CD8-positive, alpha-beta T cell (primary cell): ENCODE measurements at places on chromosomes 7 and 10.
A peak's percentile ranks its signal among the peaks of the same experiment; 100 is the strongest.

- no peak for DNase-seq
These were observed 56.4 kb downstream of the ETV1 start for GRCh38 chr7:13933091-13933490.

DNA sequence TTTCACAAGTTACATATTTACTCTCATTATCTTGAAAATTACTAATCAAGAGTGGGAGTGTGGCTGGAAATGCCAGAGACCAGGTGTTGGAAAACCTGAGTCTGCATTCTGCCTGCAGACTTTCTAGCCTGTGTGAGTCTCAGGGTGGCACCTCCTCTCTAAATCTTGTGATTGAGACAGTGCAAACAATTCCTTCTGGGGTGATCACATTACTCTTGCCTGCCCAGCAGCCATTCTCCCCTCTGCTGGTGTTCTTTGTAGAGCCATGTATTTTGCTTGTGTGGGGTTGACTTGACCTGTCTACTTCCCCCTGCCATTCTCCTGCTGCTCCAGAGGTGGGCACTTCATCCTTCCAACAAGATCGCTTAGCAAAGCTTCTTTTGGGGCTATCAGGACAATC is 101.1 kb downstream of the RAPGEF5 start:
- no peak for DNase-seq

GRCh38 chr7:43038254-43038653 is 74.2 kb upstream of the HECW1 start:
- DNase-seq, result no peak

GRCh38 chr7:23531050-23531793 is 559 bp downstream of the TRA2A start:
- DNase-seq, result peak; percentile 49

DNA sequence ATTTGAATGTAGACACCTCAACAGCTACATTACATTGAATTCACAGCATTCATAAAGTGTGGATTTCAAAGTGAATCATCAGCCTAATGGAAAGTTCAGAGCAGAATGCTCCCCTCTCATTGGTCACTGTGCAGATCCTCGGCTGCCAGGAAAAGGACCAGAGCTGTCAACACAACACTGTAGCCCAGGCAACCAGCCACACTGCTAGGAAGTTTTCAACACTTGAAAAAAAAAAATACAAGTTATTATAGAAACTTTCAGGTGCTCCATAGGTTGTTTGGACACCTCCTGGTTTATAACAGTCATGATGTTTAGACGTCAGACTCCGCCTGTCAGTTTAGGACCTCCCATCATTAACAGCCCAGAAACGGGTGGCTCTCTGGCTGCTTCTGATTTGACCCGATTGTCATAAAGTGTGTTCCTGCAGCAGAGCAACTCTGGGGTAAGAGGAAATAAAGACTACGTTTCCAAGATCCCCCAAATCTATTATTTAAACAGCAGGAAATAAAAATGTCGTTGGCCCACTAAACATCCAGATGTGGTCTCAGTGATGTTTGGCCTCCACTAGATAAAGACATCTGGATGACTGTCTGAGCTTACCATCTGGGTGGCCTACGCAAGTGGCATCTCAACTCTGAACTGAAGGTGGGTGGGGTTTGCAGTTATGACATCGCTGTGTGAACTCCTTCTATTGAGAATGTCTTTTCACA is 117.4 kb downstream of the CABCOCO1 start:
- DNase-seq, result no peak

GRCh38 chr7:116195451-116195850 is 14.9 kb upstream of the TES start:
- DNase-seq, result no peak

DNA sequence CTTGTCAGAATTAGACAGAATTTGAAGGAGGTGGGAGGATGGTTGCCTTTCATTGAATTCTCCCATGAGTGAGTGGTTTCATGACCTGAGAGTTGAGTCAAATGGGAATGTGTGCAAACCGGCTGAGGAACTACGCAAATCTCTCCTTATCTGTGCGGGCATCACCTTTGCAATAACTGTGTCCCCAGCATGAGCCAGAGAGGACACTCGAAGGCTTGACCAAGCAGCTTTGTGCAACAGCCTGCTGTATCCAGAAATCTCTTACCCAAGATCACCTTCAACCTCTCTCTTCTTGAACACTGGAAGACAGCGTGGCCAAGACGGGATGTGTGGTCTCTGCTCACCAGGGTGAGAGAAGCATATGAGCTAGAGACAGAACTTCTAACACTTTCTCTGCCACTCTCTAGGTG is 93.8 kb upstream of the IKZF1 start:
- DNase-seq, result no peak

- DNase-seq, result no peak
These were observed 233.8 kb downstream of the PRKG1 start for GRCh38 chr10:51308116-51308515.

DNA sequence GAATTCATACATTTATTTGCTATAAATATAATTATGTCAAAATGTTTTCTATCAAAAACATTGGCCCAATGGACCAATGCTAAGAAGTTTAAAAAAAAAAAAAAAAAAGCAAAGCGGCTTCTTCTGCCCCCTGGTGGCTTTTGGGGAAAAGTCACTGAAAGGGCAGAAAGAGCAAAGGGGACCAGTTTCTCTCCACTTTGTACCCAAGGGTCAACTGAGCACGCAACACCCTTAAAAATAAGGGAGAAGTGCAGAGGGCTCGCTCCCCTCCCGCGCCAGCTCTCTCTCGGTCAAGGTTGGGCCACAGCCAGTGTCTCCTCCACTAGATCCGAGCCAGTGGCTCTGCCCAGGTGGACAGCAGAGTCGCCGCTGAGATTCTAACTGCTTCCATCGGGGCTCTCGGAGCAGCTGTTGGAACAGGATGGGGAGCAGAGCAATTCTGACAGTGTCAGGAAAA is 136.4 kb upstream of the FGFR2 start:
- DNase-seq, result peak; percentile 26

GRCh38 chr10:87771871-87772500 is 46.0 kb downstream of the ATAD1 start:
- DNase-seq, result no peak

DNA sequence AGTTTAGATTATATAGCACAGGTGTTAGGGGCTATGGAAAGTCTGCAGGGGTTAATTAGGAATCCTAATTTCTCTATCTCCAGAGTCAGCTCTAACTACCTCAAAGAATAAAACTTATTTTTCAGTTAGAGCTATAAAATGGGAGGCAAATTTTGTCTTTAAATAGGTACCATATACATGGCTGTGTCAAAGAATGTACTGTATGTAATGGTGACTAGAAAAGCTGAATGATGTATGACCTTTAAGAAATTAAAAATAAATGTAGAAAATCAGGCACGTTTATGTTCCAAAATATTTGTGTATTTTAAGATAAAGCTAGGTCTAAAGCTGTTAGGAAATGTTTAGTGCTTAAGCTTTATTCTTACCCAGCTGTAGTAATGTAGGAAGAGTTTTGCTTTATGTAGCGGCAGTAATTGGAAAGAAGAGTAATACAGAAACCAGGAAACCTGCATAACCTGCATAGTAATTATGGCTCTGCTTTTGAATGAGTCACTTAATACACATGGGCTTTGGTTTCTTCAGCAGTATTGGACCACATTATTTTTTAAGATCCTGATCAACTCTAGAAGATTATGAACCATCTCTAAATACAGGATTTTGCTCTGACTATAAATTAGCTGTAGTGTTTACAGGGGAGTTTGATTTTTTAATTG is 85.0 kb downstream of the KMT2E start:
- no peak for DNase-seq

DNA sequence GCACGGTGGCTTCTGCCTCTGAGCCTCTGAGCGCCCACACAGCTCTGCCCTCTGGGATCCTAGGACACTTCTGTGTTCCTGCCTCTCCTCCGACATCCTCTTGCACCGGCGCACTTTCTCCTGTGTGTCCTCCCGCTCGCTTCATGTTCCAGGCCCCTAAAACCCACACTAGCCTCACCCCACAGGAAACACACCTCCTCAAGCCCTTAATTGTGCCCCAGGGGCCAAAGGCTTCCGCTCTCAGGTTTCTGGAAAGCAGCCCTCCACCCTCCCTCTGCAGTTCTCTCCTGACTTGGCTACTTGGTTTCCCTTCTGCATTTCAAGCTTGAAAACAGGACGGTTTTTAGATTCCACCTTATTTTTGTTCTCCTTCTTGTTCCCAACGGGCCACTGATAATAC is 7.3 kb downstream of the GFRA1 start:
- no peak for DNase-seq
